ENCODE measurements at places on chromosomes 6 and 20.

- H3K4me3 ChIP-seq: peak overlapping the region; percentile 97
- peaks cover 43% of the 10 kb centered on the region for H3K4me1 ChIP-seq
Measured at GRCh38 chr6:27138406-27138805, 109.1 kb upstream of the PRSS16 start.

GRCh38 chr20:35120012-35120701 is 27.0 kb downstream of the EDEM2 start:
- H3K27me3 ChIP-seq: no peaks in the 10 kb centered on the region
- H3K4me3 ChIP-seq: no peak overlapping the region
- DNase-seq: no peak
- peaks cover 7% of the 10 kb centered on the region for H3K4me1 ChIP-seq
- H3K36me3 ChIP-seq: peaks cover 82% of the 10 kb centered on the region
- peak overlapping the region; percentile 35 for H3K27ac ChIP-seq

DNA sequence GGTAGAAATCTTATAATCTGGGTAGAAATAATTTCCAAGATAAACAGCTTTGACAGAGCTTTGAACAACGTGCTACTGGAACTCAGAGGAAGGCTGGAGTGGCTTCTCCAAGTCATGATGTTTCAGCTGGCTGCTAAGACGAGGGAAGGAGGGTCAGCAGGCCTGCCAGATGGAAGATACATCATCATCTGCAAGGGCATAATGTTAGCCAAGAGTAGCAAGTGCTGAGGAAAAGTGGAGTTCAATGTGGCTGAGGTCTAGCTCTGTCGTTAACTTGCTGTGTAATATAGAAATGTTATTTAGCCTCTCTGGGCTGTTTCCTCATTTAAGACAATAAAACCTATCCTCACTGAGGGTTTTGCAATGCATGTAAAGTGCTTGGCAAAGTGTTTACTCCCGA is 35.1 kb downstream of the RGS17 start:
- H3K4me3 ChIP-seq: no peak overlapping the region
- no peaks in the 10 kb centered on the region for H3K36me3 ChIP-seq
- peaks cover 4% of the 10 kb centered on the region for H3K27me3 ChIP-seq
- H3K4me1 ChIP-seq: no peaks in the 10 kb centered on the region
- DNase-seq: no peak

- H3K4me3 ChIP-seq: no peak overlapping the region
- no peaks in the 10 kb centered on the region for H3K4me1 ChIP-seq
- H3K36me3 ChIP-seq: no peaks in the 10 kb centered on the region
- no peaks in the 10 kb centered on the region for H3K27me3 ChIP-seq
- DNase-seq: no peak
Measured at GRCh38 chr20:57988828-57989227, 239.6 kb downstream of the ANKRD60 start.

- H3K27me3 ChIP-seq: peaks cover 3% of the 10 kb centered on the region
- peaks cover 37% of the 10 kb centered on the region for H3K4me1 ChIP-seq
- H3K4me3 ChIP-seq: no peak overlapping the region
- no peak for DNase-seq
- no peak overlapping the region for H3K27ac ChIP-seq
Measured at GRCh38 chr6:13438126-13438525, 49.3 kb downstream of the GFOD1 start.

DNA sequence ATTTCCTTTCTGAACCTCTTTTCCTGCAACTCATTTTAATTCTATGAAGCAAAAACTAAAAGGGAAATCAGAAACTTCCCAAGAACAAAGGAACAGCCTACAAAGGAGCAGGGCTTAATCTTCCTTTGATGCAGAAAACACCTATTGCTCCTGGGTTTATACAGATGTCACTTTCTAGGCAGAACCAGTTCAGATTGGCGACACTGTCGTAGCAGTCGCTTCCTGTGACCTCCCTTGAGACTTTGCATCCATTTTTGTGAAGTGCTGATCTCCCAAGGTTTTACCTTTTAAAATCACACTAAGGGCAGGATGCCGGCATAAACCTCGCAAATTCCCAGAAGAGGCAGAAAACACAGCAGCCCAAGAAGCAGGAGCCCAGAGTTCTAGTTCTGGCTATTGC is 40.1 kb downstream of the JAG1 start:
- H3K27me3 ChIP-seq: no peaks in the 10 kb centered on the region
- H3K4me3 ChIP-seq: no peak overlapping the region
- no peaks in the 10 kb centered on the region for H3K36me3 ChIP-seq
- no peak for DNase-seq
- H3K27ac ChIP-seq: no peak overlapping the region
- no peaks in the 10 kb centered on the region for H3K4me1 ChIP-seq

DNA sequence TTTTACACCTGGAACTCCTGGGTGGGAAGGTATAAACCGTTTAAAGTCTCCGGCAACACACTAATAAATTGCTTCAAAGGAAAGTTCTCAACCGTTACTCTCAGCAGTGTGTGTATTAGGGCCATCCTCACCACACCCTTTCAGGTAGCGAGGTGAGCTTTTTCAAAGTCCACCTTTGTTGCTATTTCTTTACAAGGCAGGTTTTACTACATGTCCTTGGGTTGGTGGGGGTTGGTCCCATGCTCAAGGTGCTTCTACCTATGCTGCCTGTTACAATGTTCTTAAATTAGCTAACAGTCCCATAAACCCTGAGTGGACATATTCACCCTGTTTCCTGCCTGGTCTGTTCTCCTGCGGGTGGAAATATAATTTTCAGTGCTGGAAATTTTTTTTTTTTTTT is 13.2 kb upstream of the OSER1 start:
- H3K27me3 ChIP-seq: no peaks in the 10 kb centered on the region
- no peaks in the 10 kb centered on the region for H3K36me3 ChIP-seq
- DNase-seq: no peak
- H3K4me3 ChIP-seq: no peak overlapping the region

- H3K4me1 ChIP-seq: peaks cover 43% of the 10 kb centered on the region
- no peak overlapping the region for H3K27ac ChIP-seq
- no peak for DNase-seq
Measured at GRCh38 chr6:159988983-159989454, 20.1 kb downstream of the IGF2R start.

DNA sequence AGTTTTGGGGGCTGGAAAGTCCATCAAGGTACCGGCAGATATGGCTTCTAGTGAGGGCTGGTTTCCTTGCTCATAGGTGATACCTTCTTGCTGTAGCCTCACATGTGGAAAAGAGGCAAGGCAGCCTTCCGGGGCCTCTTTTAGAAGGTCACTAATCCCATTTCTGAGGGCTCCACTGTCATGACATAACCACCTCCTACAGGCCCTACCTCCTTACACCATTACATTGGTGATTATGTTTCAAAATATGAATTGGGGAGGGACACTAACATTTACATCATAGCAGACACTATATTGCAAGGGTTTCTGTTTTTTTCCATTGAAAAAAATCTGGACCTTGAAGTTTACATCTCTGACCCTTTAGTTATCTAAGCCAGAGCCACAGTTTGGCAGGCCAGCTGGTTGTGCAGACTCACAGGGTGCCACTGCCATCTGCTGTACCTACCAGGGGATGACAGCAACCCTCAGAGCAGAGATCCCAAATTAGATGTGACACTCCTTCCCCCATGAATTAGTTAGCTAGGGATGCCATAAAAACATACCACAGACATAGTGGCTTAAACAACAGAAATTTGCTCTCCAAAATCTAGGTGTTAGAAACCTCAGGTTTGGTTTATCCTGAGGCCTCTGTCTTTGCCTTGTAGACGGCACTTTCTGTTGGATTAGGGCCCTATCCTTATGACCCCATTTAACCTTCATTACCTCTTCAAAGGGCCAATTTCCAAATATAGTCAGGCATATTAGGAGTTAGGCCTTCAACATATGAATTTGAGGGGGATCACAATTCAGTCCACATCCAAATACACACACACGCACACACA is 166.4 kb upstream of the RNF217 start:
- H3K27me3 ChIP-seq: no peaks in the 10 kb centered on the region
- H3K27ac ChIP-seq: no peak overlapping the region
- H3K4me1 ChIP-seq: no peaks in the 10 kb centered on the region

DNA sequence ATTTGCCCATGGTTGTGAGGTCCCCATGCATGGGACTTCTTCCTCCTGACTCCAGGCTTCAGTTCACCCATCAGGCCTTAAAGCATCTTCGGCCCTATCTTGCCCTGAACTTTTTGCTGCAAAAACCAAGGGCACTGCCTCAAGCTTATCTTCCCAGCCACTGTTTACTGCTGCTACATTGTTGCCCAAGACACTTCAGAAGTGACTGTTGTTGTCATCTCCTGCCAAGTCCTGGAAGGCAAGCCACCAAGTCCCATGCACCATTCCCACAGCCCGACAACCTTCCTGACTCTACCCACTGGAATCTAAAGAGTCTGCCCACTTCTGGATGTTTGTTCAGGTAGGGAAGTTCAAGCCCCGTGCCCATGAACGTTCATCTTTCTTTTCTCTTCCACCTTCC is 12.4 kb downstream of the BANF2 start:
- no peak overlapping the region for H3K27ac ChIP-seq
- DNase-seq: no peak
- H3K4me3 ChIP-seq: no peak overlapping the region
- no peaks in the 10 kb centered on the region for H3K4me1 ChIP-seq
- no peaks in the 10 kb centered on the region for H3K36me3 ChIP-seq

GRCh38 chr6:24500683-24501082 is 5.9 kb downstream of the ALDH5A1 start:
- no peak overlapping the region for H3K27ac ChIP-seq
- H3K4me1 ChIP-seq: peaks cover 11% of the 10 kb centered on the region
- no peak overlapping the region for H3K4me3 ChIP-seq
- H3K36me3 ChIP-seq: peaks cover 14% of the 10 kb centered on the region

DNA sequence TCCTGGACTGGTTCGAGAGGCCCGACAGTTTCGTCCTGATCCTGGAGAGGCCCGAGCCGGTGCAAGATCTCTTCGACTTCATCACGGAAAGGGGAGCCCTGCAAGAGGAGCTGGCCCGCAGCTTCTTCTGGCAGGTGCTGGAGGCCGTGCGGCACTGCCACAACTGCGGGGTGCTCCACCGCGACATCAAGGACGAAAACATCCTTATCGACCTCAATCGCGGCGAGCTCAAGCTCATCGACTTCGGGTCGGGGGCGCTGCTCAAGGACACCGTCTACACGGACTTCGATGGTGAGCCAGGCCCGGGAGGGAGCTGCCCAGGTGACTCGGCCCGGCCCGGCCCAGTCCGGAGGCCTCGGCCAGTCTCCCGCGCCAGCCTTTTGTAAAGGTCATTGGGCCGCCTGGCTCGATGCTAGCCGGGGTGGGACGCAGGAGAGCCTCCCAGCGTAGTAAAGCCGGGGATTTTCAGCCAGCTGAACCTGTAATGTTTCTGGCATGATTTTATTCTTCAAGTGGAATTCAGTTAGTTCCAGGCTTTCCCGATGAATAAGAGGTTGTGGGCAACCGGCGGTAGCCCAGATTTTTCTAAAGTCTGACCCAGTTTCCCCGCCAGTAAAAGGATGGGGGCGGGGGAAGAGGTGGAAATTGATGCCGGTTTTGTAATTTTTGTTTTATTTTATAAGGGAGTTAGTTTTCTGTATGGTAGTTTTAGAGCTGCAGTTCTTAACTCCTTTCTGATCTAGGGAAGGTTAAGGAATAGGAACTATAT is 1.4 kb downstream of the PIM1 start:
- peak overlapping the region; percentile 95 for H3K27ac ChIP-seq
- H3K27me3 ChIP-seq: no peaks in the 10 kb centered on the region
- H3K4me1 ChIP-seq: peaks cover 49% of the 10 kb centered on the region
- DNase-seq: peak; percentile 39

DNA sequence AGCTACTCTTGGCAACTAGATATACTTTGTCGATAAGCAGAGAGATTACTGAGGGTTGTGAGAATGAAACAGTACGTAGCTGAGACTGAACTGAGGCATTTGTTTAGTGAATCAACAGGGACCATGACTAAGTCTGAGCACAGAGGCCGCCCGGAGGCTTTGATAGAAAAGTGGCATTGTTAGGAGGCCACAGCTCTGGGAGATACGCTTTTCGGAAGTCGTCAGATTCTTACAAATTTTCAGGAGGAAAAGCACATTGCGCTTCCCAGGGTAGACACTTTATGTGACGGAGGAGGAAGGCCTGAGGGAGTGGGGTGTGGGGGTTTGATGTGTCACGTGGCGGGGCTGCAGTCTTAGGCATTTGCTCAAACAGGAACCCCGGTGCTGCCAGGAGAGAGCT is 69.4 kb downstream of the PSMG4 start:
- no peak overlapping the region for H3K27ac ChIP-seq
- H3K36me3 ChIP-seq: no peaks in the 10 kb centered on the region
- peaks cover 10% of the 10 kb centered on the region for H3K4me1 ChIP-seq
- H3K4me3 ChIP-seq: no peak overlapping the region
- no peak for DNase-seq

DNA sequence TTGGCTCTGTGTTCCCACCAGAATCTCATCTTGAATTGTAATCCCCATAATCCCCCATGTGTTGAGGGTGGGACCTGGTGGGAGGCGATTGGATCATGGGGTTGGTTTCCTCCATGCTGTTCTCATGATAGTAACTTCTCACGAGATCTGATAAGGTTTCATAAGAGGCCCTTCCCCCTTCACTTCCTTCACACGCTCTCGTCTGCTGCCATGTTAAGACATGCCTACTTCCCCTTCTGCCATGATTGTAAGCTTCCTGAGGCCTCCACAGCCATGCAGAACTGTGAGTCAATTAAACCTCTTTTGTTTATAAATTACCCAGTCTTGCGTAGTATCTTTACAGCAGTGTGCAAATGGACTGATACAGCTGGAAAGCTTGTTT is 90.0 kb downstream of the ELOVL5 start:
- no peak overlapping the region for H3K4me3 ChIP-seq
- no peak overlapping the region for H3K27ac ChIP-seq
- no peaks in the 10 kb centered on the region for H3K27me3 ChIP-seq
- DNase-seq: no peak
- H3K4me1 ChIP-seq: no peaks in the 10 kb centered on the region

GRCh38 chr20:15561707-15562404 is 1011.4 kb downstream of the KIF16B start:
- H3K4me1 ChIP-seq: no peaks in the 10 kb centered on the region
- DNase-seq: no peak
- no peaks in the 10 kb centered on the region for H3K36me3 ChIP-seq

DNA sequence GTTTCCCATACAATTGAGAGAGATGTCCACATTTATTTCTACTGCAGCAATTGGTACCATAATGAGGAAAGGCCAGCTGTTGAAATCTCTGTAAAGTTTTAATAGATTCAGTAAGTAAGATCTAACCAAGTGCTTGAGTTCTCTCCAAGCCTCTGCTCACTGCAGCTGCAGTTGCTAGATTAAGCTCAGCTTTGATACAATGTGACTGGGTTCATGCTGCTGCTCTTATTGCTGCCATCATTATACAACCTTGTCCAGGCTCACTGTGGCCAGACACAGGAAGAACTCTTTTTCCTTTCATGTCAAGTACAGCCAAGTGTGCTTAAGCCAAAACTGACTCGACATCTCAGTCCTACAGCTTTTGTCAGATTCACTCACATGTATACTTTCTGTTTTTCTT is 423.5 kb downstream of the GJA1 start:
- no peak overlapping the region for H3K27ac ChIP-seq
- no peak for DNase-seq
- no peaks in the 10 kb centered on the region for H3K36me3 ChIP-seq
- no peaks in the 10 kb centered on the region for H3K27me3 ChIP-seq
- H3K4me1 ChIP-seq: no peaks in the 10 kb centered on the region
